ENCODE measurements at places on chromosomes 1 and 21. TPM values are rescaled to one million over a fixed set of nuclear protein-coding genes. Genes with fewer than 3 reads are reported as not detected.

- H3K27ac ChIP-seq, result no peak overlapping the region
- H3K36me3 ChIP-seq, result no peaks in the 10 kb centered on the region
- H3K27me3 ChIP-seq, result no peaks in the 10 kb centered on the region
Measured at GRCh38 chr1:155537193-155537592, 25.4 kb downstream of the ASH1L start.

PRDM16 gene
- total RNA-seq, result 0.17 TPM

GRCh38 chr1:212498283-212499040 is 65.7 kb downstream of the NENF start:
- 0 out of 2 replicates have a peak overlapping the region, but pooled peaks have one; percentile 3 for H3K27ac ChIP-seq
- H3K27me3 ChIP-seq, result no peaks in the 10 kb centered on the region
- no peak overlapping the region for H3K4me3 ChIP-seq
- H3K36me3 ChIP-seq, result no peaks in the 10 kb centered on the region

DNA sequence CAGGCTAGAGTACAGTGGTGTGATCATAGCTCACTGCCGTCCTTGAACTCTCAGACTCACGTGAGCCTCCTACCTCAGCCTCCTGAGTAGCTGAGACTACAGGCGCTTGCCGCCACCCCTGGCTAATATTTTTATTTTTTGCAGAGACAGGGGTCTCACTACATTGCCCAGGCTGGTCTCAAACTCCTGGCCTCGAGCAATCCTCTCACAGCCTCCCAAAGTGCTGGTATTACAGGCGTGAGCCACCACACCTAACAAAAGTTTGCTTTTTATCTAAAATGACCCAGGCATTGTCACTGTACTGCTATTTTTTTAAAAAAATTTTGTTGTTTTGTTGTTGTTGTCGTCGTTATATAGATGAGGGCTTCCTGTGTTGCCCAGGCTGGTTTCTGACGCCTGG is 46.4 kb downstream of the CAPN2 start:
- H3K4me3 ChIP-seq, result no peak overlapping the region
- H3K27ac ChIP-seq, result no peak overlapping the region
- peaks cover 99% of the 10 kb centered on the region for H3K36me3 ChIP-seq
- DNase-seq, result no peak
- no peaks in the 10 kb centered on the region for H3K4me1 ChIP-seq

DNA sequence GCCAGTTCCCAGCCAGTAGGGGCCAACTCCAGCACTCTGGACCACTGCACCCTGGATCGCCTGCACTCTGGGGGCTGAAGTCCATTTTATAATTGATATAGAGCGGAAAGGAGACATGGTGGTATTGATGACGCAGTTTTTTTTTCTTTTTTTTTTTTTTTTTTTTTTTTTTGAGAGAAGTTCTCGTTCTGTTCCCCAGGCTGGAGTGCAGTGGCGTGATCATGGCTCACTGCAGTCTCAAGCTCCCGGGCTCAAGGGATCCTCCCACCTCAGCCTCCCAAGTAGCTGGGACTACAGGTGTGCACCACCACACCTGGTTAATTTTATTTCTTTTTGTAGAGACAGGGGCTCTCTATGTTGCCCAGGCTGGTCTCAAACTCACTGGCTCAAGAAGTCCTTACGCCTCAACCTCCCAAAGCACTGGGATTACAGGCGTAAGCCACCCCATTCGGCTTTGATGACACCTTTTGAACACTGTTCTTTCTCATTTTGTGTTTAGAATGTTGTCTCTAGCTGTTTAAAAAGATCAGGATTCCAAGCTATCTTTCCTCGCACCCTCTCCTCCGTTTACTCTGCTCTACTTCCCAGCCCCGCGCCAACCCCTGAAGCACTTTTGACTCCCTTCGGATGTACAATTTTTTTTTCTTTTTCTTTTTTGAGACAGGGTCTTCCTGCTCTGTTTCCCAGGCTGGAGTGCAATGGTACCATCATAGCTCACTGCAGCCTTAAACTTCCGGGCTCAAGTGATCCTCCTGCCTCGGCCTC is 960 bp downstream of the MX2 start:
- H3K27ac ChIP-seq, result no peak overlapping the region
- no peak overlapping the region for H3K4me3 ChIP-seq
- H3K36me3 ChIP-seq, result no peaks in the 10 kb centered on the region

Measured in PC-3 (cell line).